PC-3 (cell line): ENCODE measurements at places on chromosomes 5 and 9.

- DNase-seq = no peak
- no peak overlapping the region for H3K4me3 ChIP-seq
- H3K27ac ChIP-seq = no peak overlapping the region
- no peaks in the 10 kb centered on the region for H3K4me1 ChIP-seq
- H3K27me3 ChIP-seq = no peaks in the 10 kb centered on the region
These were observed 52.3 kb upstream of the FAM120AOS start for GRCh38 chr9:93505541-93506132.

GRCh38 chr5:142669477-142669876, 16.4 kb downstream of the FGF1 start:
- H3K4me1 ChIP-seq = peaks cover 17% of the 10 kb centered on the region
- no peak overlapping the region for H3K27ac ChIP-seq
- no peak overlapping the region for H3K4me3 ChIP-seq
- no peaks in the 10 kb centered on the region for H3K27me3 ChIP-seq

DNA sequence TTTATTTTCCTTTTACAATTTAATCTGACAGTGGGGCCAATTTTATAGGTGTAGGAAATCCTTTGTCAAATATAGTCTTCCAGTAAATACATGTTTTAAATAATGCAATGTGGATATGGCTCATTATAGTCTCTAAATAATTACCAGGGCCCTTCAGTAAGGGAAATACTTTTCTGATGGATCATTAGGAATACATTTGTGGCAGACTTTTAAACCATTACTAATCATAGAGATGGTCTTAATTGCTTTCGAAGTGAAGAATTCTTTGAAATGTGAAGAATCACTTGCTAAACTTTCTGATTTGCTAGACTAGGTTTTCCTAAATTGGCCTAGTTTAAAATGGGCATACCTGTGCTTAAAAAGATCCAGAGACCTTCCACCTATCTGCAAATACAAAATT, 105.6 kb upstream of the ELL2 start:
- H3K27me3 ChIP-seq = no peaks in the 10 kb centered on the region
- peak overlapping the region; percentile 53 for H3K4me3 ChIP-seq
- peaks cover 41% of the 10 kb centered on the region for H3K4me1 ChIP-seq

DNA sequence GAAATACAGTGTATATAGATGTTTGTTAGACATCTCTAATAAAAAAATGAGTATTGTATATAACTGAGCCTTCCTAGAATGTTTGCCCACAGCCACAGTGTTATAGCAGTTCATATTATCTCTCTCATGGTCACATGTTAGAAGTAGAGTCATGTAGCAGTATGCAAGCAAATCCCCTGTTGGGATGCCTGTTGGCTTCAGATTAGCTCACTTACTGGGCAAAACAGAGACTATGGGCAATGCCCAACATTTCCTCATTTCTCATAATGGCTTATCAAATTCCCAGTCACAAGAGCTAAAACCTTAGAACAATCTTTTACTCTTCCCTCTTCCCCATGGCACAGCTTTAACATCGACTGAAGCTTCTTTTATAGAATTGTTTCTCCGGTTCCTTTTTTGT, 27.0 kb upstream of the PDCD1LG2 start:
- no peaks in the 10 kb centered on the region for H3K4me1 ChIP-seq
- no peak overlapping the region for H3K27ac ChIP-seq
- no peak overlapping the region for H3K4me3 ChIP-seq
- no peaks in the 10 kb centered on the region for H3K36me3 ChIP-seq

GRCh38 chr5:137001026-137001569, 498.0 kb downstream of the SPOCK1 start:
- DNase-seq = no peak
- H3K36me3 ChIP-seq = no peaks in the 10 kb centered on the region
- H3K4me1 ChIP-seq = no peaks in the 10 kb centered on the region
- H3K27ac ChIP-seq = no peak overlapping the region

- H3K4me3 ChIP-seq = no peak overlapping the region
- no peaks in the 10 kb centered on the region for H3K36me3 ChIP-seq
- H3K27ac ChIP-seq = no peak overlapping the region
- H3K27me3 ChIP-seq = peaks cover 16% of the 10 kb centered on the region; the same call in 1 of the 2 replicates
These were observed 88.9 kb upstream of the MRPS30 start for GRCh38 chr5:44719856-44720255.
